Activated CD4-positive, CD25-positive, alpha-beta regulatory T cell (primary cell): ENCODE measurements at places on chromosomes 3 and 15.

- no peak for DNase-seq
Observed at GRCh38 chr15:63023351-63023945, 19.1 kb upstream of the TPM1 start.

- DNase-seq = no peak
Observed at GRCh38 chr3:106862067-106862466, 515.2 kb upstream of the CCDC54 start.

- no peak for DNase-seq
Observed at GRCh38 chr3:168497741-168498140, 402.0 kb upstream of the GOLIM4 start.

DNA sequence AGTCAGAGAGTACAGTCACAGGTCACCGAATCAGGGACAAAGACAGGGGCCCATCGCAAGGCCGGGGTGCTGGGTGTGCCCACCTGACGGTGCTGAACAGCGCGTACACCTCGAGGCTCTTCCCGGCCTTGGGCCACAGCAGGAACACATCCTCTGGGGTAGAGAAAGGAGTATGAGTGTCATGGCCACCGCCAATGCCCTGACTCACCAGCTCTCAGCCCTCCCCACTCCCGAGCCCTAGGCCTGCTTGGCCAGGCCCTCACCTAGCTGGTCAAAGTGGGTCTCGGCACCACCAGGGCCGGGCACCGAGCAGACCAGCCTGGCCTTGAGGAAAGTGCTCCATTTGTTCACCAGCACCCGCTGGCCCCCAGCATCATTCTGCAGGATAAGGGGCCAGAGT is 4.2 kb downstream of the SEMA3G start:
- no peak for DNase-seq

GRCh38 chr15:99961011-99961441 is 227.8 kb upstream of the LYSMD4 start:
- DNase-seq = no peak

GRCh38 chr15:39473298-39473947 is 107.5 kb upstream of the THBS1 start:
- no peak for DNase-seq

DNA sequence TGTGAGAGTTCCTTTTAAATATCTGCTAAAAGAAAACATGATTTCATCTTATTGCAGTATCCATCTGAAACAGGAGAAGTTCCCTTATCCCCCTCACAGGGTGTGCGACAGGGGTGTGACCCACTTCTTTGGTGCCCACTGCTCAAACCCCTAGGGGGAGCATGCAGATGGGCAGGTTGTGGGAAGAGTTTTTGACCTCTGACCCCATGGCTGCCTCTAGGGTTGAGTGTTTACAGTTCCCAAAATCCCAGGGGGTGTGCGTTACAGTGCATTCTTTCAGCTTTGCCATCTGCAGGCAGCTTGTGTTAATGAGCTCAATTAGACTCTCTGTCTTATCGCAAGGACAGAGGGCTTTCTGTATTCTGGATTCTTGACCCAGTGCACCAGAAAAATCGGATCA is 443.2 kb upstream of the FRG2C start:
- no peak for DNase-seq

- no peak for DNase-seq
Observed at GRCh38 chr3:60645801-60646200, 605.5 kb downstream of the FHIT start.

DNA sequence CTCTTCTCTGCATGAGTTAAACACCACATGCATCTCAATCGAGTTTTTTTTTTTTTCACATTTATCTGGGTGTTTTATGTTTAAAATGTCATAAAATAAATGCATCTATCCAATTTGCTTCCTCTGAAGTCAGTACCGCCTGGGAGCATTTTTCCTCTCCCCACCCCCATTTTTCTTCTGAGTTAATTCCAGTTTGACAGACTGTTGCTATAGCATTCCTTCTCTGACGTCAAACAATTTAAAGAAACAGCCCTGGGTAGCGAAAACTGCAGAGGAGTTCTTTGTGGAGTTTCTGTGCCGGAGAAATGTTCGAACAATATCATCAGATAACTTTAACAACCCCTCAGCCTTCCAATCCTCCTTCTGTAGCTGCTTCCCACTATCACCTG is 900 bp upstream of the GNB4 start:
- no peak for DNase-seq

GRCh38 chr15:66748708-66749035 is 46.6 kb downstream of the SMAD6 start:
- no peak for DNase-seq

DNA sequence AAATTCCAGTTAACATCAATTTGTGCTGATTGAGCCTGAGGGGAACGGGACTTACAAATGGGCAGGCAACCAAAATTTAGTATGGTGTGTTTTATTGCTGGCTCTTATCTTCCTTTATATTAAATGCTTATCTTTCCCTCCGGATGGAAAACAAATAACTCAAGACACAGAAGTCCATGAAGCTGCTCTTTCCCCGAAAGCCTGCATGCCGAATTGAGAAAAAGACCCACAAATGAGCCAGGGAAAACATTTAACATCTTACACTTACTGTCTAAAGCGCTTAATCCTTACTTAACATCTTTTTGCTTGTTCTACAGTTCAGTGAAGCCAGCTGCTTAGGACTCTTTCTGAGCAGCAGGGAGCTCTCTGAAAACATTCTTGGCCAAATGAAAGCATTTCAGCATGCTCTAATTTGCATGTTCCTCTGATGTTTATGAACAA is 49.5 kb downstream of the HEG1 start:
- DNase-seq = no peak

GRCh38 chr15:72998681-72999466 is 53.4 kb upstream of the NEO1 start:
- no peak for DNase-seq

GRCh38 chr15:64903326-64903950 is 8.3 kb upstream of the ANKDD1A start:
- no peak for DNase-seq

DNA sequence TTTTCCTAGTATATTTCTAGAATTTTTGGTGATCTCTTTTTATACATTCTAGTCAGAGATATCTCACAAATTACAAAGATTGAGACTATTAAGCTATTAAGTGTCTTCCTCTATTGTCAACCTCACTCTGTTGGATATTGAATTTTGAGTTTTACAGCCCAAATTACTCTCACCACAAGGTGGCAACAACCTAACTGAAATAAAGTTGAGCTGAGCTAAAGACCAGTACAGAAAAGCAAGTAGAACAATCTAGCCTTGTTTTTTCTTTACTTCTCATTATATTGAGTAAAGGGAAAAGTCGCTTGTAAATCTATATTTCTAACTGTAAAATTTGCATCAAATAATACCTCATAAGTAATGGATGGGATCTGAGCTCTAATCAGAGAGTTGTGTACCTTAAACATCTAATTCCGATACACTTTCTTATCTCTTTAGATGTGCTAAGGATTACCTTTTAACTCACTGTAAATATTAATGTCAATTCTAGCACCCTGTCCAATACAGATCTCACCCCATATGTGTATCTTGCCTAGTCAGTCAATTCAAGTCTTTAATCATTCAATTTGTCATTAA is 13.6 kb upstream of the COMMD2 start:
- no peak for DNase-seq

DNA sequence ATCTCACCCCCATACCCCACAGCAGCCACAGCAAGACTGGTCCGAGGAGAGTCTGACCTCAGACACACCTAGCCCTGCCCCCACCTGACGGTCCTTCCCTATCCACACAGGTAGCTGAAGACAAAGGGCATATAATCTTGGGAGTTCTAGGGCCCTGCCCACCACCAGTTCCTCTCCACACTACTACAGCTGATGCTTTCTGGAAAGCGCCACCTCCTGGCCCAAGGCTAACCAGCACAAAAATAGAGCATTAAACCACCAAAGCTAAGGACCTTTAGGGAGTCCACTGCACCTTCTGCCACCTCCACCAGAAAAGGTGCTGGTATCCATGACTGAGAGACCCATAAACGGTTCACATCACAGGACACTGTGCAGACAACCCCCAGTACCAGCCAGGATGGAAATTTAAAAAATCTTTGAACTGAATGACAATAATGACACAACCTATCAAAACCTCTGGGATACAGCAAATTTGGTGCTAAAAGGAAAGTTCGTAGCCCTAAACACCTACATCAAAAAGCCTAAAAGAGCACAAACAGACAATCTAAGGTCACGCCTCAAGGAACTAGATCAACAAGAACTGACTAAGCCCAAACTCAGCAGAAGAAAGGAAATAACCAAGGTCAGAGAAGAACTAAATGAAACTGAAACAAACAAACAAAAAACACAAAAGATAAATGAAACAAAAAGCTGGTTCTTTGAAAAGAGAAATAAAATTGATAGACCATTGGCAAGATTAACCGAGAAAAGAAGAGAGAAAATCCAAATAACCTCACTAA is 122.1 kb upstream of the TPRG1 start:
- no peak for DNase-seq

GRCh38 chr15:74168711-74169126 is 4.8 kb upstream of the ISLR start:
- no peak for DNase-seq

DNA sequence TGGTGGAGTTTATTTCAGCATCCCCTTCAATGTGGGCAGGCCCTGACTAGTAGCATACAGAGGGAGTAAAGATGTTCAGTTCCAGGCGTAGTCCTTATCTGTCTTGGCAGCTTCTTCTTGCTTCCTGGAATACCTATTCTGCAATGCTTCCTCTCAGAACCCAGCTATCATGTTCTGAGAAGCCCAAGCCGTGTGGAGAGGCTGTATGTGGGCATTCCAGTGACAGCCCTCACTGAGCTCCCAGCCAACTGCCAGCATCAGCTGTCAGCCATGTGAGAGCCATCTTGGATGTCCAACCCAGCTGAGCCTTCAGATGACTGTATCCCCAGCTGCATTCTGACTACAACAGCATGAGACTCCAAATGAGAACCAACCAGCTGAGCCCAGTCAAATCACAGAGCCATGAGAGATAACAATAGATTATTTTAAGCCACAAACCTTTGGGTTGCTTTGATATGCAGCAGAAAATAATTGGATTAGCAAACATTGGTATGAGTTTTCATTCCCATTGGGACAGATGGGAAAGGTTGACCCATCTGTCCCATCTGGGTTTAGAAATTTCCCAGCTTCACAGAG is 8.4 kb upstream of the CMTM7 start:
- no peak for DNase-seq

DNA sequence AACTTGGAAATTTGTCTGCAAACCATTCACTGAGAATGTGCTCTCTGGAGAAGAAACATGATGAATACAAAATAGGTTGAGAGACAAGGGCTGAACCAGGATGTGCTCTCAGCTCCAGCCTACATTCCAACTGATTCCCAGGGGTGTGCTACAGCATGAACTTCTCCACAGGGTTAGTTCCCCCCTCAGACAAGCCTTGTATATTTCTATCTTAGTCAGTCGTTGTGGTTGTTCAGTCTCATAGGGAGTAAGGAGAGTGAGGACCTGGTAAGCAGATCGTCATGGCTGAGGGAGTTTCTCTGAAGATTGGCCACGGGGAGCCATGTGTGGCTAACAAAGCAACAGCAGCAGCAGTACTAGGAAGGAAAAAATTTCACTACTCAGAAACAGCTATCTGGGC is 919.7 kb upstream of the CADM2 start:
- no peak for DNase-seq

DNA sequence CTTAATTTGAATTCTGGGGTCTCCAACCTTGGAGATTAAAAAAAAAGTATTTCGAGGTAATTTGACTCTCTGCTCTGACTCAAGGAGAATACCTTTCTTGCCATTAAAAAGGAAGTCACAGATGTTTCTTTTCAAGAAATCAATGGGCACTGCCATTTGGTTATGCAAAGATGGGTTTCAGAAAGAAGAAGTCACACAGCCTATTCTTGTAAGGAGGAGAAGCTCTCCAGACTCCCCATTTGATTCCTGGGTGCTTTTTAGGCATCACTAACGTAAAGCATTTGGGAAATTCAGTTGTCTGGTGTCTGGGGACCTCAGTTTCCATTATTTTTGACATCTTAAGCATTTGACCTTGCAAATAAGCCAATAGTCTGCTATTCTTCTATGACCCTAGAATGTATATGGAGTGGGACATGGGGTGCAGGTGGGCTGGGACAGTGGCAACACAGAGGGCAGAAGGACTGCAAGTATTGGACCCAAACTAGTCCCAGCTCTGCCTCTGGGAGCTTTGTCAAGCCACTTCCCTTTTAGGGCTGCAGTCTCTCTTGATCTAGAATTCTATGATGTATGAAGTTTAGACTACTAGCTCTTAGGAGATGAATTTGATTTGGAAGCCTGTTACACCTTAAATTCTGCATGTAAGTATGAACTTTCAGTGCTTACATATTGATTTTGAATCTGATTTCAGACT is 27.8 kb downstream of the IL5RA start:
- no peak for DNase-seq

GRCh38 chr3:13519006-13519791 is 29.7 kb upstream of the FBLN2 start:
- no peak for DNase-seq

- no peak for DNase-seq
Observed at GRCh38 chr3:46948830-46949671, 27.5 kb downstream of the CCDC12 start.

GRCh38 chr3:175184392-175184791 is 325.3 kb downstream of the NAALADL2 start:
- no peak for DNase-seq

GRCh38 chr15:84855136-84855535 is 29.3 kb upstream of the SLC28A1 start:
- no peak for DNase-seq

GRCh38 chr3:97821287-97821773 is 481 bp upstream of the CRYBG3 start:
- no peak for DNase-seq

DNA sequence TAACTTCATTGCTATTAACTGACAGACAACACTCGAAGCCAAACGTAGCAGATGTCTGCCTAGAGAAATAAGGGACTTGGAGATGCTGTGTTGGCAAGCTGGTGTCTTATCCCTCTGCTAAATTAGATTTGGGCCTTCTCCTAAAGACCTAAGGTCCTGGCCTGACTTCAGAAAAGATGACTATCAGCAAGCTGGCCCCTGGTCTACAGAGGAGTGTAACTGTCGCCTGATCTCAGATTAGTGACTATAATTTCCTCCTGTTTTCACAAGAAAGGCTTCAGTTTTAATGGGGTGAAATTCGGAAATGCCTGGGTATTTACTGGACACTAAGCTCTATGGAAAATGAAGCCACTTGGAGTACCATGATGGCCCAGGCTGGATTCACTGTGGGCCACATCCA is 53.1 kb upstream of the SLC7A14 start:
- no peak for DNase-seq

- no peak for DNase-seq
Observed at GRCh38 chr15:51732646-51733045, 4.8 kb downstream of the LYSMD2 start.

DNA sequence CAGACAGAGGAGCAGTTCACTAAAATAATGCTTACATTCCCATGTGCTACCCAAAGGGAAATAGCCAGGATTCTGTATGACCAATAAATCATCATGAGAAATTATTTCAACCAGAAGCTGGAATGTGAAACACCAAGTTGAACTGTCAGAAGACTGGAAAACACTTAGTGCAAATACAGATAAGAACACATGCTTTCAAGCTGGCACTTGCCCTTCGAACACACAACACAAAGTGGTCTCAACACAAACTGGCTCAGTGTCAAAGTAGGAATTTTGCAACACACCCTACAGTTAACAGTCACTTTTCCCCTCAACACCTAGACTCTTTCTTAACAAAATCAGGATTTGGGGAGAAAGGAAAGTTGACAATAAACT is 1.3 kb downstream of the FSD2 start:
- no peak for DNase-seq

GRCh38 chr15:70121624-70122302 is 24.0 kb upstream of the TLE3 start:
- no peak for DNase-seq

- DNase-seq = peak; percentile 13
Observed at GRCh38 chr3:44554626-44555592, at the start of gene ZKSCAN7. TSS of gene ZKSCAN7 (plus strand) at chr3:44555193. CDS start at chr3:44557048, 1,855 bp downstream.

- no peak for DNase-seq
Observed at GRCh38 chr3:110487840-110488239, 583.8 kb upstream of the NECTIN3 start.
